Putamen (tissue), 1 donor: ENCODE measurements at places on chromosomes 6 and 20.

DNA sequence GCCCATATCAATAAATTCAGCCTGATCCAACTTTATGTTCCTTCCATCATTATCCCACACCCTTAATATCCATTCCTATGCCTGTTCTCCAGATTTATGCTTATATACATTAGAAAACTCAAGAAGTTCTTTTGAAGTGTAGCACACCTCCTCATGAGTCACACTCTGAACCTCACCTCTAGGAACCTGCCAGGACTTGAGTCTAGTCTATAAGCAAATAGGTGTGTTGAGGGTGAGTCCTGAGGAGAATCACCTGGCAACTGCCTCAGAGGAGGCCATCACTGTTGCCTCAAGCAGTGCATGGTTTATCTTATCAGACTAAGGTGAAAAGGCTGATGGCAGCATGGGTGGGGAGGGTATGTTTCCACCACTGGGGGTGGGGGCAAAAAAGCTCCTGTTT lies 496.7 kb downstream of the C6orf118 start:
- DNase-seq: no peak

- DNase-seq: no peak
Observed at GRCh38 chr20:63709149-63709527, 1.3 kb downstream of the ZGPAT start.

DNA sequence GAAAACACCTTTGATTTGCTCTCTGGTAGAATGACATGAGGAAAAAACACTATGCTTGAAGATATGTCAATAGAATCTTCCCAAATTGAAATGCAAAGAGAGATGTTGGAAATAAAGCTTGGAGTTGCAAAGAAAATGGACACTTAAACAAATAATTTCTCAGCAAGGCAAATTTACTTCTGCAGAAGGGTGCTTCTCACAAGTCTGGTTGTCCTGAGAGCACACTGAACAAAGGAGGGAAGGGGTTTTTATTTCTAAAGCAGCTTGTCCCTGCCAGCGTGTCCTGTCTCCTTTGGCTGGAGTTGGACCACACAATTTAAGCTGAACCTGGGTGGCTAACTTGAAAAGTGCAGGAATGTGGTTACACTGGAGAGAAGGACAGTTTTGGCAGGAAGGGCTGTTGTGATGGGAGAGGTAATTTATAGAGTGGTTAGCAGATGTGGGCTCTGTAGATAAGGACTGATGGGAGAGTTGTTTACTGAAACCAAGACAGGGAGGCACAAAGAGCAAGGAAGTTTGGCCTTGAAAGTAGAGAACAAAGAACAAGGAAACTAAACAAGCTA lies 454.6 kb upstream of the EYS start:
- DNase-seq: no peak

- no peak for DNase-seq
Observed at GRCh38 chr6:165937564-165938358, 229.9 kb downstream of the TBXT start.

GRCh38 chr20:17663040-17663399 lies 19.0 kb downstream of the RRBP1 start:
- peak; percentile 45 for DNase-seq
